Smooth muscle cell of the brain vasculature (primary cell): ENCODE measurements at places on chromosomes 1 and 21.

DNA sequence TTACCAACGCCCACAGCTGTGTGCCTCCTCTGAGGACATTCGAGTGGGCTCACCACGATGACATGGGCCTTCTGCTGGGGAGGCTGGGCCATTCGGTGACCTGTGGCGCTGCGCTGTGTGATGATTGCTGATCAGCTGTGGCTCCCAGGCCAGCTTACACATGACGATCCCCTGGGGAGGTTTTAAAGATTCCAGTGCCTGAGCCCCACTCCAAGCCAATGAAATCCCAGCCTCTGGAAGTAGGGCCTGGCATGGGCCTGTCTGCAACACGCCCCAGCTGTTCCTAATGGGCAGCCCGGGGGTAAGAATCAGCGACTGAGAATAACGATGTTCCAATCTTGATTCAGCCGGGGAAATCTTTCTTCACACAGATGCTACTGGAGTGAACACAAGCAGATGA lies 153.7 kb downstream of the KCNJ6 start:
- DNase-seq: no peak

DNA sequence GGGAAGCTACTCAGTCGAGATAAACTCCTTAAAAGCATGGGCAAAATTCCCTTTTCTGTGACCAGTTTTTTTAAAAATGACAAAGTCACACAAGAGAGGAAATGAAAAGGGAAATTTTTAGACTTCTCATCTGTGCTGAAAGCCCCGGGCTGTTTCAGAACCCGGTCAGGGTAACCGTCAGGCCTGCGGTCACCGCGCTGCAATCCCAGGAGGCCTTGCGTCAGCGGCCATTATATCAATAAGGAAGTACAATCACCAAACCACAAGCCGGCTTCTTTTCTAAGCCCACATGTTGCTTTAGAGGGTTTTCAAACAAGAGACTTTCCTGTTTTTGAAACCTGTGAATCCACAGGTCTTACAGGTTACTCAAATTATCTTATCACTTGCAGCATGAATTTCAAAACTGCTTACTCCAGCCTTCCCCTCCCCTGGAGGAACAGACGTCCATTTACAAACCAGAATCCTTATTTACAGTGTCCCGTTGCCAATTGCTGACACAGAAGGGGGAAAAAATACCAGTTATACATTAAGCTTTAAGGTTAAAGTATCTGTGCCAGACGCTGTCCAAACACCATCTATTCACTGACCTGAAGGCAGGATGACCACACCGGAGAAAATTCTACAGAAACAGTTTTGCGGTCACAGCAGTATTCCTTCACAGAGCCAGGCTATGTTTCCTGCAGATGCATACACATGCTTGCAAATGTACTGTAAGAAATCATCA lies 165.3 kb downstream of the TOMM20 start:
- DNase-seq: no peak

- DNase-seq: no peak
These were observed 91.9 kb upstream of the IGSF21 start for GRCh38 chr1:18015719-18016118.

GRCh38 chr1:31371121-31371959 lies 1.5 kb downstream of the FABP3 start:
- DNase-seq: no peak

- DNase-seq: no peak
These were observed 58.9 kb upstream of the NEK2 start for GRCh38 chr1:211734359-211734758.
